ENCODE measurements at places on chromosomes 7 and 10.

GRCh38 chr7:46776790-46777189 is 805.1 kb downstream of the TNS3 start:
- DNase-seq = no peak

DNA sequence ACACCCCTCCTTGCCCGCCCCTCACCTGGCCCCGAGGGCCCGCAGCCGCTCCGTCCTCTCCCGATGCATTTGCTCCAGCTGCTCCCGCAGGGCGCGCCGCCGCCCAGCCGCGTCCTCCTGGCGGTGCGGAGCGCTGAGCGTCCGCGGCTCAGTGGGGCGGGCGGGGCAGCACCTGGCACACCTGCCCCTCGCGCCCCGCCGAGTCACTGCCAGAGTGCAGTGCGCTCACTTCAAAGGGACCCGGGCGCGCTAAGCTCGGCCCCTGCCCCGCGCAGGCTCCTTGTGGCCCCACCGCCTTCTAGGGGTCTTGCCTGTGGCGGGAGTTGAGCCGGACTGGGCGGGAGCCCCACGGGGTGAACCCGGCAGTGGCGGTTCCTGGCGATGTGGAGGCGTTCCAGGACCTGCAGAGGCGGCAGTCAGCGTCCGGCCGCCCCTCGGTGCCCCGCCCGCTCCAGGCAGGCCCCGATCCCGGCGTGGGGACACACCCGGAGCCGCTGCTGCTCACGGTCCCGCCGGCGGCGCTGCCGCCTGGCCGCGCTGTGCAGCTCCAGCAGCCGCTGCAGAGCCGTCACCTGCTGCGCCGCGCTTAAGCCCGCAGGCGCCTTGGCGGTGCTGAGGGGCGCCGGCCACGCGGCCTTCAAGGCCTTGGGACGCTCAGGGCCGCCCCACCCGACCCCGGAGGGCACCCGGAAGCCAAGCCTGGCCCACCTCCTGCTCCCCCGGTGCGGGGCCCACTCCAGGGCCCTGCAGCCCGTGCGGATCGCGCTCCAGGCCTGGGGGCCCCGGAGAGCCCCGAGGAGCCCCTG is 6.7 kb downstream of the ATP6V1F start:
- no peak for DNase-seq

GRCh38 chr7:135901585-135902540 is 75.3 kb downstream of the MTPN start:
- DNase-seq = no peak

GRCh38 chr7:16726189-16726588 is 27.4 kb upstream of the TSPAN13 start:
- DNase-seq = no peak

- DNase-seq = no peak
Observed at GRCh38 chr7:117781707-117782106, 91.5 kb downstream of the CTTNBP2 start.

DNA sequence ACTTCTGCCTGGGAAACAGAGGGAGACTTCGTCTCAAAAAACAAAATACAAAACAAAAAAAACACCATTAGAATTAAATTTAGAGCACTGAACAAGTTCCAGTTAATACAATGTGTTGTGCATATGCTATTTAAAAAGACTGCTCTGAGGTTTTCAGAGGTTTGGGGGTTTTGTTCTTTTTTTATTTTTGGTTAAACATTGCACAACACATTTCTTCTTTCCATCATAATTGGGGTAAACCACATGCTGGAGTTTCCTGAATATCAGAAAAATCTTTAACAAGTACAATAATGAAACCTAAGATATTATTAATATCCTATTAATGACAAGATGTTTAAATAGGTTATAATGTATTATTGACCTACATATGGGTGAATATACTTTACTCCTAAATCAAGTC is 26.3 kb downstream of the IGF2BP3 start:
- DNase-seq = no peak

Measured in NCI-H1048 (cell line).